ENCODE measurements at places on chromosomes 5 and 9.

- DNase-seq = no peak
Observed at GRCh38 chr5:10513501-10514442, 50.1 kb upstream of the ANKRD33B start.

- no peak for DNase-seq
Observed at GRCh38 chr5:121533814-121534213, 317.9 kb upstream of the FTMT start.

GRCh38 chr9:69817202-69817601, 3.4 kb upstream of the CFAP95 start:
- no peak for DNase-seq

GRCh38 chr5:17219006-17219422, 1.6 kb downstream of the BASP1 start:
- DNase-seq = peak; percentile 32

DNA sequence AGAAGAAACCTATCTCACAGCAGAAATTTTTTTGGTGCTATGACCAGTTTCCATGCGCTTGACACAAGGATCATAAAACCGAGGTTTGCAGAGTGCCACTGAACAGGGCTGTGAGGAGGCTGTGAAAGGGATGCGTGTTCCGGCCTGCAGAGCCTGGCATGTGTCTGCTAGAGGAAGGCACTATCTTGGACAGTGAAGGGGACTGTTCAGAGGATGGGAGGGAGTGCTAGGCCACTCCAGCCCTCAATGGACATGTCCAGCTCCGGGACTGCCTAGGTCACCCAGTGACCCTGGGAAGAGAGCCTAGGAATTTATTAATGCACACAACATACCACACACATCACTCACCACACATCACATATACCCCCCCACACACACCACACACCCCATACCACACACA, 275.9 kb downstream of the GADD45G start:
- DNase-seq = no peak

Data from germinal center (tissue), 1 donor.